ENCODE measurements at places on chromosomes 16 and 17.
A peak's percentile ranks its signal among the peaks of the same experiment; 100 is the strongest.

DNA sequence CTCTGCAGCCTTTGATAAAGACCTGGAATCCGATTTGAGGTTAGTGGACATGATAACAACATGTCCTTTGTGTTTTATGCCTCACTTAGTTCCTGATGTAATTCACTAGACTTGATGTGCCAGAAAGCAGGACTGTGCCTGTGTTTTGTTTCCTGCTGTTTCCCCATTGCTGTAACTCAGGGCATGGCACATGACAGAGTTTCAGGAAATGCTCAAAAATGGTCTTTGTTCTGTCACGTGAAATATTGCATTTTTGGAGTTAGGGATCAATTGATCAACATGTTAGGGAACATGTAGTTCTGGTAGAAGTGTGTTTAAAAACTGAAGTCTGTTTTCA lies 32.8 kb downstream of the DHX38 start:
- no peak for DNase-seq

DNA sequence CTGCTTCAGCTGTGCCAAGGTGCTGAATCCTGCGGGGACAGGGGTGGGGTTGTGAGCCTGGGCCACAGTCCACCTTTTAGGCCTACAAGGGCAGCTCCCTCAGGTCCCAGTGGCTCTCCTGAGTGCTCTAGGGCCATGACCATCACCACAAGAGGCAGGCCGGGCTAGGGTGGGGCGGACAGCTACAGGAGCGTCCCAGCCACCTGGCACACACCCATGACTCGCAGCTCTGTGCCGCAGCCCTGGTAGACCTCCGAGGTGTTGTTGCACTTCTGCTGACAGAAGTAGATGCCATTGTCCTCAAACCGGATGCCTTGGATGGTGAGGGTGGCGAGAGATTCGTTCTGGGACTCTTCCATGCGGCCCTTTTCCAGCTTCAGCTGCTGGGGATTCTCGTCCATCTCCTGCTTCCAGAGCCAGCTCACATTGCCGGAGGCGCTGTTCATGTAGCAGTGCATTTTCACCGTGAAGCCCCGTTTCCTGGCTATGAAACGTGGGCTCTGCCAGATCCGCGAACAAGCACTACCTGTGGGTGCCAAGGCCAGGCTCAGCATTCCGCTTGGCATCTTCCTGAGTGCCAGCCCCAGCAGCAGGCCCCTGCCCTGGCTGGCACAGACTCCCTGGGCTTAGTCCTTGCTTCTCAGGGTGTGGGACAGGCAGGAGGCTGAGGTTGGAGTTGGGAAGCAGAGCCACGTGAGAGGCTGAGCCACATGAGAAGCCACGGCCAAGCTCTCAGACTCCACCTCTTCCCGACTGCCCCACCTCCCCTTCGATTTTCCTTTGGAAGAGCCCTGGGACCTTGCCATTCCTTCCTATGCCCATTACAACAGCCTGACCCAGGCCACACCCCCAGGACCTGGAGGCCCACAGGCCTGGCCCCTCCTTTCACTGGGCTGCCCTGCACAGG lies 2.0 kb downstream of the CD79B start:
- DNase-seq, result no peak

DNA sequence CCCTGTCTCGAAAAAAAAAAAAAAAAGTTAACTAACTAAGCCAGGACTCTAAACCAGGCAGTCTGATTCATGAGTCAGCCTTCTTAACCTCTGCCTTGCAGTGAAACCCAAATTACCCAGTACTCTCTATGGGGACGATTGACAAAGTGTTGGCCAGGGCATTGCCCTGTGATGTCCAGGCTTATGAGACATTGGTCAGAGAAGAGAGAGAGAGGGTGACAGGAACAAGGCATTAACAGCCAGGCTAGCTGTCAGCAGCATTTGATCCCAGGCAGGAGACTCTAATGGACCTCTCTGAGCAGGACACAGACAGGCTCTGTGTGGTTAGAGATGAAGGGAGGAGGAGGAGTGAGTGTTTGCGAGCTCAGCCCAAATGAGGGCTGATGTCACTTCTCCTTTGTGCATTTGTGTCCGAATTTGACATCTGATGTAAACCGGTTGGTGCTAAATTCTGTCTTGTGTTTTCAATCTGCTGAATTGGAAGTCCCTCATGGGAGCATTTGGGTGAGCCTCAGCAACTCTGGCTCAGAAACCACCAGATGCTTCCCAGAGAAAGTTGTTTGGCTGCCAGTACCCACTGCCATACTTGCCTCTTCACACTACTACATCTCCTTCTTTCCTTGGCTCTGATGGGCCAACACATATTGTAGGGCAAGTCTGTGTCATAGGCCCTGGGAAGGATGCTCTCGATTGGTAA lies 4.3 kb upstream of the MYL4 start:
- peak; percentile 47 for DNase-seq

DNA sequence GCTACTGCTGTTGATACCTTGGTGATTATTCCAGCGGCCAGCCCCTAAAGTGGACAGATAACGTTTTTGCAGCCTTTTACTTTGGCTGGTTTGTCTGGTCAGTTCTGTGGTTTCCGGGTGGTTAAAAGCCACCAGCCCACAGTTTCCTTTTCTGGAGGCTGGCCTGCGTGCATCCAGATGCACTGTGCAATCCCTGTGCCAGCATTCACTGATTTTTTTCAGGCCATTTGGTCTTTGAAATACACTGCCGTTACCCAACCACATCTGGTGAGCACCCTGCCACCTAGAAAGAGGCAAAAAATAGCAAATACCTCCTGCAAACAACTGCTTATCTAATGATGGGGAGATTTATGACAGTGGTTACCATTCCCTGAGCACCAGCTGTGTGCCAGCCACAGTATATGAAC lies 797 bp downstream of the NUDT7 start:
- DNase-seq, result peak; percentile 8

- DNase-seq, result no peak
Observed at GRCh38 chr17:73119631-73120030, 27.1 kb upstream of the SLC39A11 start.

GRCh38 chr16:30637944-30638343 lies 12.8 kb upstream of the PRR14 start:
- peak; percentile 74 for DNase-seq

DNA sequence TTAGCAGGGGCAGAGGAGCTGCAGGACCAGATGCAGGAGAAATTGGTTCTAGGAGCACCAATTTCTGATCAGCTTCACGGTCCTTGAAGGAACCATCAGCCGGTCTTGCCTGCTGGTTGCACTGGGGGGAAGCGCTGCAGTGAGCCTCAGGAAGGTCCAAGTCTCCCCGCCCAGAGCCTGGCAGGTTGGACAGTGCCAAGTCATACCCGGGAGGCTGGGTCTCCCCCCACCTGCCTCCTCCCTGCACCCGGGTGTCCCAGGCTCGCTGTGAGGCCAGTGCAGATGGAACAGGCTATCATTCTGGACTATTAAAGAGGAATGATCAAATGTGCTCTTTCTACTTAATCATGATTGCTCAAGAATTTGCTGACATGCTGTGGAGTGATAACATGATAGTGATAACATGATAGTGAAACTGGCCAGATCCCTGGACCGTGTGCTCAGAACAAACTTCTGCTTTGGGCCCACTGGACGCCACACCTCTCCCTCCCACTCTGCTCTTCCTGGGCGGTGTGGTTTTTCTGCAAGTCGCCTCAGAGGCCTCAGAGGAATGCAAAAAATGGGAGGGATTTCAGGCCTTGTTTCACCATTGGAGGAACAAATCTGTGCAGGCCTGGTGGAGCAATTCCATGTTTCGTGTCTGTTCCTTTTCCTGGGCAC lies 236.0 kb downstream of the IRF8 start:
- DNase-seq, result no peak

GRCh38 chr17:78046923-78047322 lies 81.6 kb downstream of the TMC6 start:
- DNase-seq, result no peak

DNA sequence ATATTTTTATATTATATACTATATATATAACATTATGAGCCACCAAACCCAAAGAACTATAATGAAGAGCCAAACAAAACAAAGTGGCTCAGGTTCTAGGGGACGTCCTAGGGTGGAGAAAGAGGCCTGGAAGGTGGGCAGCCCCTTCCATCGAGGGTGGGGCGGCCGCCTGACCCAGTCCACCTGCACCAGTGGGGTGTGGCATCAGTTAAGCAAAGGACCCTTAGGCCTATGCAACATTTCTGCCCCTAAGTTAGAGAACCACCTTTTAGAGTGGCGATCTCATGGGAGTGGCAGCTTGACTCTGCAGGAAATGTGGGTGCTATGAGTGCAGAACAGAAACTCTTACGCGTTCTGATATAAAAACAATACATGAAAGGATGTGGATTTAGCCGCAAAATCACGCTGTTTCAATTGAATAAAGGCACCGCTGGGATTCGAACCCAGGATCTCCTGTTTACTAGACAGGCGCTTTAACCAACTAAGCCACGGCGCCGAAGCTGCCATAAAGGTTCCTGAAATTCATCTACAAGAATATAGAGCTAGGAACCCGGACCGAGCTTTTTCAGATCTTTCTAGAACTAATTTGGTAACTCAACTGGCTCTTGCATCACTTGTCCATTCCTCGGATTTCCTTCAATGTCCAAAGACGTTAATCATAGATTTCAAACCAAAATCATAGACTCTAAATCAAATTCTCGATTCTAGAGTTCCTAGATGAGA lies 15.6 kb upstream of the AURKB start:
- peak; percentile 87 for DNase-seq

DNA sequence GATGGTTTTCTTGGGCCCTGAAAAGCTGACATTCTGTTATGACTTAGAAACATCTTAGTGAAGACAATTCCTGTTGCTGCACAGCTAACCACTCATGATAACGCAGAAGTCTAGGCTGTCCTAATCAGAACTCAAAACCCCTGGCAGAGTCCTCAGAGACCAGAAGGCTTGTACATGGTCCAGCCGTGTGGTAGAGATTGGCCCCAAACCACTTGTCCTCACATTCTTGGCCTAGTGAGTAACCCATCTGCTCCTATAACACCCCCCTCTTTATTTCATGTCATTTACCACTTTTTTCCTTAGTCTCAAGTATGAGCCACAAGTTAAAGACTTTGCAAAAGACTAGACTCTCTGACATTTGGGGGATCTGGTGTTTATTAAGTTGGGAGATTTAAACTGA lies 116.5 kb upstream of the ADAMTS18 start:
- no peak for DNase-seq

GRCh38 chr17:28700278-28700677 lies 11.4 kb downstream of the PROCA1 start:
- no peak for DNase-seq

GRCh38 chr17:13265311-13265710 lies 247.5 kb upstream of the ELAC2 start:
- DNase-seq, result no peak

- DNase-seq, result no peak
Observed at GRCh38 chr17:46184696-46185095, 8.5 kb downstream of the KANSL1 start.

DNA sequence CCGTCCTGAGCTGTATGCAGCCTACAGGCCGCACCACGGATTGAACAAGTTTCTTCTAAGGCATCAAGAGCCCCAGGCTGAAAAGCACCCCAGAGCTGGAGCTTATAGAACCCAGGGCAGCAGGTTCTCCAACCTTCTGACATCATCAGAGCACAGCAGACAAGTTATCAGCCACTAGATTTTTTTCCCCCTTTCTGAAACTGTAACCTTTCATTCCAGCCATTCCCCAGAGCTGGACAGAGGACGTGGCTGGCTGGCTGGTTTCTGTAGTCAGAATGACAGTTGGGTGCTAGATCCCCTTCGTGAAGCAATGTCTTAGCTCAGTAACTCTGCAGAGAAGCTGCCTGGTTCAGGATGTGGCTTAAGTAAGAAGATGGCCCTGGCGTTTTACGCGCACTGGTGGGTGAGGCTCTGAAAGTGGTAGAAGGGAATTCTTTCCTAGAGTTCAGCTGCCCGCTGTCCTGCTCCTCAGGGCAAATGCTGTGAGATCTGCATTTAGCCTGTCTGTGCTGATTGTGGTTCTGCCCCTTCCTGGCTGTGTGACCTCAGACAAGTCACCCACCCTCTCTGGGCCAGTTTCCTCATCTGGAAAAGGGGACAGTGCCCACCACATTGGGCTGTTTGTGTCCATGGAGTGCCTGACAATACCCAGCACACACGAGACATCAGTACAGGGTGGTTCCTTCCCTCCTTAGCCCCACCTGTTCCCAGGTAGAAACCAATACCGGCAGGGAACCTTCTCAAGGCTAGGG lies 9.1 kb downstream of the DEXI start:
- no peak for DNase-seq

DNA sequence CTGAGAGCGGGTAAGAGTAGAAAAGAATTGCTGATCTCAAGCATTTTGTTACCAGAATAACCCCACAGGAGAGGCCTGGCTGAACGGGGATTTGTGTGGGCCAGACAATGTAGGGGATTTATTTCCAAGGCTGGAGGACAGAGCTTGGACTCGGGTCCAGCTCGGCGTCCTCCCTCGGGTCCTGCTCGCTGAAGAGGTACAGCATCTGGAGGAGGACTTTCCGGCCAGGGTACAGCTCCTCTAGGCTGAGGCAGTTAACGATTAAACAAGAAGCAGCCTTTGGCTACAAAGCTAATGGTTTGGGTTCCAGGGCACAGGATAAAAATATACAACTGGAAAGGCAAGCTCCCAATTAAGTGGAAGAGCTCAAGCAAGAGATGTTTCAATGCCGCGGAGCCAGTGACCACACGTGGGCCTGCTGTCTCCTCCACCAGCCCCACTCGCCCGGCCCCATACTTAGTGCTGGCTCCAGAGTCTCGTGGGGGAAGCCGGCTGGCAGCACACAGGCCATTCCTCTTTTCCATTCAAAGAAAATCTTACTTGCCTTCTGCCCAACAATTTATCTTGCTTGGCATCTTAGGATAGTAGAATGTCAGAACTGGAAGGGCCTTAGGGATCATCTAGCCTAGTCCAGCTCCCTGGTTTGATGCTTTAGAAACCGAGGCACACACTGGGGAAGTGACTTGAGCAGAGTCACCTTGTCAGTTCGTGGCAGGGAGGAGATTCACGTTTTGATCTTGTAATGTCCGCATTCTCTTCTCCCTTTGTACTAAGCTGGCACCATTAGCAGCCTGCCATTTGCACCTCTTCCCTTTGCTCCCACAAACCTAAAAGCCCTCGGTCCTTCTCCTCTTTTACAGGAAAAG lies 85.9 kb upstream of the TBX2 start:
- no peak for DNase-seq

- no peak for DNase-seq
Observed at GRCh38 chr16:21179126-21179982, 20.9 kb downstream of the LDAF1 start.

DNA sequence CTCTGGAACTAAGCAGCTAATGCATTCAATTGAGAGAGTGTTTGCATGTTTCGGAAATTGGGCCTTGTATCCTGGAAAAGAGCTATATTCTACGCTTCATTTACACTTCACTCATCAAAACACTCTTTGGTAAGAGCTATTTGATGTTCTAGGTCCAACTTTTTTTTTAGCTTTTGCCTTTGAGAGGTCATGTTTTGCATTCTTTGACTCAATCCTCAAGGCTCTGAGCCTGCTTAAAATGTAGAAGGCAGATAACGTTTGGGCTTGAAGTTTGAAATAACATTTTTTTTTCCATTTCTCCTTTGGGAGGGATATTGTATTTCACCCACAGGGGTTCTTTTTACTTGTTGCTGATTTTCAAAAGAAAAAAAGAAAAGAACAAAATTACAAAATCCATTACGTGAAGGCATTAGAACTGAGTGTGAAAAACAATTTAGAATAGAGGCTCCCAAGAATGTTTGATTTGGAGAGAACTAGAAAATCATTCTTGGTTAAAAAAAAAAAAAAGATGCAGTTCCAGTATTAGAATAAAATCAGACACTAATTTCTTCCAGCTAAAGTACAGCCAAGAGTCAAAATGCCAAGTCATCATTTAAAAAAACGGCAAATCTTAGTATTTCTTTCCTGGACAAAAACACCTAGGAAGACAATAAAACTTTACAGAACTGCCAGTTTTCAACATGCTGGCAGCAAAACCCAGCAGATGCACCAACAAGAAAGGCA lies 268.5 kb downstream of the GRIN2A start:
- no peak for DNase-seq

GRCh38 chr17:81987161-81987770 lies 9.8 kb downstream of the ASPSCR1 start:
- DNase-seq, result no peak
